Naive thymus-derived CD4-positive, alpha-beta T cell (primary cell): ENCODE measurements at places on chromosomes 12 and 14.

DNA sequence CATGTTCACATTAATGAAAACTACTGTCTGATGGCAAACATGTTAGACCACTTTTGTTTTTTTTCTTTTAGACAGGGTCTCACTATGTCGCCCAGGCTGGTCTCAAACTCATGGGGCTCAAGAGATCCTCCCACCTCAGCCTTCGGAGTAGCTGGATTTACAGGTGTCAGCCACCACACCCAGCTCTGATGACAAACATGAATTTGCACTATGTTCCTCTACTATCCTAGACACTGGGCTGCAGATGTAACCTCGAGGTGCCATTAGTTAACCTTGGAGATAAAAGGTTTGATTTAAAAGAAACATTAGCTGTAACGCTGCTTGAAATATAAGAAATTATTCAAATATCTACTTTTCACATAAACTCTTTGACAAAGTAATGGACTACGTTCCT is 8.1 kb downstream of the VPS37B start:
- no peak for DNase-seq

GRCh38 chr14:54329082-54329695 is 67.6 kb upstream of the CDKN3 start:
- DNase-seq = no peak

DNA sequence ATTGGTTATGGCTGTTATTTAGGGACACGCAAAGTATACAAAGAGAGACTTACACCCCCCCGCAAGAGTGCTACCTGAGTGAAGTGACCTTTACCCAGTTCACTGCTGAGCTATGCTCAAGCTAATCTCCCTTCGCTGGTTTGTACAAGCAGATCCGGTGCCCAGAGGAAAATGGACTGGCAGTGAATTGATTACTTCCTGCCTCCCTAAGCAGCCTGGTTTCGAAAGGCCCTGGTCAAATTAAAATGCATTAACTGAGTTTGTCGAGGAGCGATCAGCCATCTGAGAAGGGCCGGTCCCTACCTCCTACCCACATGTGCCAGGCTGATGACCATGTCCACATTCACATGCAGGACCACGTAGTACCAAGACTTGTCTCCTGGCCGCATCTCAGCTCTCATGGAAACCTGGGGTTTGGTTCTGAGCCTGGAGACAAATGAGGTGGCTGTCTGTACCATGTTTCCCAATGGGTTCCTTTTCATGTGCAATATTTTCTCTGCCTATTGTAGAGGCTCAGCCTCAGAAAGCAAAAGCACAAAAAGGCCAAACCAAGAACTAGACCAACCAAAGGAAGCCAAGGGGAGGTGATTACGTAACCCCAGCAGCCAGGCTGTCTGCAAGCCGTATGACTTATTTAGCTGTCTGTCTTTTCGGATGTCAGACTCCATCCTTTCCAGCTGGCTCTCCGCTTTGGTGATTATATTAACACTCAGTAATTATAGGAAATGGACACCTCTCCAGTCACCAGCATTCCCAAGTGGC is 284.7 kb upstream of the PWP1 start:
- no peak for DNase-seq

GRCh38 chr14:100962494-100962893 is 59.0 kb upstream of the RTL1 start:
- no peak for DNase-seq

GRCh38 chr12:89250636-89251035 is 101.7 kb downstream of the DUSP6 start:
- DNase-seq = no peak
